ENCODE measurements at places on chromosomes 6 and 20.

- no peak for DNase-seq
These were observed 45.0 kb downstream of the CDS2 start for GRCh38 chr20:5171790-5172164.

DNA sequence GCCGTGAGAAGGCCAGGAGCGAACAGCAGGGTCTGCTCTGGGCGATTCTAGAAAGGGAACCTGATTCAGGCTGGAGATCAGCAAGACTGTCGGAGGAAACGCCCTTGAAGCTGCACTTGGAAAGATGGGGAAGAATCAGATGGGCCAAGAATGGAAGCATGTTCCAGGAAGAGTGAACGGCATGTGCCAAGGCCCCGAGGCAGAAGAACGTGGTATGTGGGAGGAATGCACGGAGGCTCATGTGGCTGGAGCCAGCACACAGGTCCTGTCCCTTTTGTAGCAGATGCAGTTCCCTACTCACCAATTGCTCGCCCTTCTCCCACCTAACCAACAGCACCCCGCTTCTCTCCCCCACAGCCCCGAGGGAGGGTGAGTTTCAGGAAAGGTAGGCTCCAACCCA lies 180.6 kb downstream of the TFAP2C start:
- no peak for DNase-seq

DNA sequence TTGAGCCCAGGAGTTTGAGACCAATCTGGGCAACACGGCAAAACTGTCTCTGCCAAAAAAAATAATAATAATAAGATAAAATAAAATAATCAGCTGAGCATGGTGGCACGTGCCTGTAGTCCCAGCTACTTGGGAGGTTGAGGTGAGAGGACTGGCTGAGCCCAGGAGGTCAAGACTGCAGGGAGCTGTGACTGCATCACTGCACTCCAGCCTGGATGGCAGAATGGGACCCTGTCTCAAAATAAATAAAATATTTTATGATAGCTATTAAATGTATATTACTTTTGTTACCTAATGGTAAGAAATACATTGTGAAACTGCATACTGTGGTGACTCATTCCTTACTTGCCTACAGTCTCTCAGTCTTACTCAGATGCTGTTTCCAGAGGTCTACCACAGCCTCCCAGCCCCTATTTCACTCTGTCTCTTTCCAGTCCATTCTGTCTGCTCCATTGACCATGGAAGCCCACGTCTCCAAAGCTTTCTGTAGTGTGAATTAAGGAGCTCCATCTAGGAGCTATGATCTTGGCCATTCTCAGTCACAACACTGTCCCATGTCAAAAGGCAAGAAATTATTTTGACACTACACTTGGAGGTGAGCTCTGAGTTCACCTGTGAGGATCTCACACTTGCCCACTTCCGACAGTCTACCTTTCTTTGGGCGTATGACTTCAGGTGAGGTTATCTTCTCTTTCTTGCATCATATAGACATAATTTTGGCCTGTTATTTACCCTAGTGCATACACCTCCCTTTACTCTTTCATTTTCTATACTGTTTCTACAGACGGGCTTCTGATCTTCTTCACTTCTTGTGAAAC lies 22.4 kb upstream of the SNX9 start:
- DNase-seq: no peak

- no peak for DNase-seq
These were observed 98.8 kb upstream of the NXT1 start for GRCh38 chr20:23251779-23252178.

- no peak for DNase-seq
These were observed 36.7 kb upstream of the TMEM14A start for GRCh38 chr6:52634211-52634610.

GRCh38 chr6:169252505-169253189 lies 999 bp downstream of the THBS2 start:
- DNase-seq: no peak

DNA sequence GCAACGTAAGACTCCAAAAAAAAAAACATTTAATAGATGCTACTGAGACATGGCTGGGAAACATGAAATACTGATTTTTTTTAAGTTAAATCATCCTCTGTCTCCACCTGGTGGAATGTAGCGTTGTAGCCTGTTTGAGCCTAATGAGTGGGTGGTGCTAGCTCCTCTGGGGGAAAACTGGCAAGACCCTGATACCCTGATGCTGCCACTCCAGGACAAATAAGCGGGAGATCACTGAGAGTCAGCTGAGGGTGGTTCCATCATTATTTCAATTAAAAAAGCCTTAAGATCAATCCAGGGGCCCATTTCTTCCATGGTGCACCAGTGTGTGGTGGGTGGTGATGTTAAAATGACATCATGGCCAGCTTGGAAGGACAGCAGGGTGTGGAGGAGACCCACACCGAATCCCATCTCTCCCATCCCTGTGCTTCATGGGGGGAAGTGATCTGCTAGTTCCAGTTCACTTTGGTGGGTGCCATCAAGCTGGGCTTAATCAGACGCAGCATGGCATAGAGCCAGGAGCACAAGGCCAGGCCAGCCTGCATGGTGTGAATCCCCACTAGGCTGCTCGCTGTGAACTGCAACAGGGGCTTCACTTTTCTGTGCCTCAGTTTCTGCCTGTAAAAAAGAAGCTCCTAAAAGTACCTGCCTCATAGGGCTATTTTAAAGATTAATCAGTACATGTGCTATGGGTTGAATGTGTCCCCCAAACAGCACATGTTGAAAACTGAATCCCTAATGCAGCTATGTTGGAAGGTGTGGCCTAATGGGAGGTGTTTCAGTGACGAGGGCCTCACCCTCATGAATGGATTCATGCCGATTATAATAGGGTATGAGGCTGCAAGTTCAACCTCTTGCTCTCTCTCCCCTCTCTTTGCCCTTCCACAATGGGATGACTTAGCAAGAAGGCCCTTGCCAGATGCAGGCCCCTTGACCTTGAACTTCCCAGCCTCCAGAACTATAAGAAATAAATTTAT lies 13.0 kb upstream of the MRPS10 start:
- DNase-seq: peak; percentile 50

GRCh38 chr6:30826961-30827342 lies 57.4 kb upstream of the DDR1 start:
- peak; percentile 57 for DNase-seq

GRCh38 chr20:17558154-17558940 lies 11.5 kb upstream of the DSTN start:
- peak; percentile 88 for DNase-seq

DNA sequence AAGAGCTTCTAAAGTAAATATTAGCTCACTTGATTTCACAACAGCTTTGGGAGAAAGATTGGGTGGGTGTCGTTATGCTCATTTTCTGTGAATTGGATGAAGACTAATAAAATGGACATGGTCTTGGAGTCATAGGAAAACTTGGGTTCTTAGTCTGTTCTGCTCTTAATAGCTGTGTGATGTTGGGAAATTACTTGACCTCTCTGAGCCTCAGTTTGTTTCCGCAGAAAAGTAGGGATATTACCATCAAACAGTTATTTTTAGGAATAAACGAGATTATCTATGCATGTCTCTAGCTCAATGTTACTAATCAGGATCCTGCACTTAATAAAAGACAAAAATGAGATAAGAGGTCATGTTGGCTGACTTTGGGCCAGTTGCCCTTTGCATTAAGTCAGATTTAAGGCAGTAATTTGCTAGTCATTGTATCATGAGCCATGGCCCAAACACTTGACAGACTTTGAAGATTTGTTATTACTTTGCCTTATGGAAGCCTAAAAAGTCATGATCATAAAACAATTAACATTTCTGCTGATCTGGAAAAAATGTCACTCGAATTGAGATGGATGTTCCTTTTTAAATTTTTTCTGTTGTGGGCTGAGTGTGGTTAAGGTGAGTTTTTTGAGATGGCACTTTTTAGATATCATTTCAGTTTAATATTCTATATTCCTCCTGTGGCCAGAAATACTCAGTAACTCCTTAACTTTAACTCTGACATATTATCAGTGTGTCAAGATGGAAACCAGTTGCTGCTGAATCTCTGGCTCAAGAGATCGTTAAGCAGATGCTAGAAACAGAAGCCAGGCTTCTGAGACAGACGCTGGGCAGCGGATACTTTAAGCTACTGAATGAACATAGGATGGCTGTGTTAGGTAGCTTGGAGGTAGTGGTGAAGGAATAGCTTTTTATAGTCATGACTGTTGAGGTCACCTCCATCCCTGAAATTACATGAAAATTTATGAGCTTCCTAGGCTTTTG lies 291.6 kb downstream of the PHF3 start:
- no peak for DNase-seq

DNA sequence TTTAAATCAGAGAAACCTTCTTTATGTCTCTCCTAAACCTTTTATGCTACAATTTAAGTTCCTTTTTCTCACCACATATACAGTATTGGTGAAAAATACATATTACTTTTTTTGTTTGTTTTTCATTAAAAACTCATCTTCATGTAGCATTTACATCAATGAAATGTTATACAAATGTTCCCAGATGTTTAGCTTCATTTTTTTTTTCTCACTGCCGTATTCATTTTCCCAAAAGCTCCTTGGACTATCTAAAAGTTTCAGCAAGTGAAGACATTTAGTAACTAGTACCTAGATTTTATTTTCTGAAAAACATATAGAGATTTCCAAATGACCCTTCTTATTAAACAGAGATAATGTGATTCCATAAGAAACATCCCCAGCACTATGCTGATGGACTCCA lies 128.9 kb downstream of the BMP5 start:
- no peak for DNase-seq

GRCh38 chr6:49890988-49891387 lies 24.7 kb upstream of the CRISP1 start:
- no peak for DNase-seq

GRCh38 chr6:89348372-89348771 lies 4.2 kb downstream of the UBE2J1 start:
- no peak for DNase-seq

GRCh38 chr20:16020971-16021370 lies 552.3 kb downstream of the KIF16B start:
- no peak for DNase-seq

GRCh38 chr20:40715491-40715890 lies 26.5 kb upstream of the MAFB start:
- no peak for DNase-seq

- DNase-seq: no peak
These were observed 77.2 kb downstream of the CD164 start for GRCh38 chr6:109305028-109305427.

DNA sequence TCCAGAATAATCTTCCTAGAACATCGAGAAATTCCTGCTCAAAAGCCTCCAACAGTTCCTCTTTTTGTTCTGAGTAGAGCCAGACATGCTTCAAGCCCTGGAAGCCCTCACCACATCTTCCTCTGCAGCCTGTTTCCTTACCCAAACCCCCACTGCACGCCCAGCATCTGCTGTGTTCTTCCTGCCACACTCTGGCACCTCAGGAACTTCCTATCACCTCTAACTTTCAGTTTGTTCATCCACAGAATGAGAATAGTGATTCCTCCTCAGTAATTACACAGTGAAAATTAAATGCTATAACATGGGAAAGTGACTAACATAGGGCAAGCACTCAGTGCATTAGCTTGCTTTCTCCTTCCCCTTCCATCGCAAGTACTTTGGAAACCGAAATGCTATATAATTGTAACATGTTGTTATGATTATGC lies 26.3 kb downstream of the C6orf89 start:
- peak; percentile 11 for DNase-seq

- DNase-seq: no peak
These were observed 75.0 kb downstream of the MDGA1 start for GRCh38 chr6:37622646-37623071.

- peak; percentile 63 for DNase-seq
These were observed 177.6 kb upstream of the PHACTR1 start for GRCh38 chr6:12538881-12539357.

DNA sequence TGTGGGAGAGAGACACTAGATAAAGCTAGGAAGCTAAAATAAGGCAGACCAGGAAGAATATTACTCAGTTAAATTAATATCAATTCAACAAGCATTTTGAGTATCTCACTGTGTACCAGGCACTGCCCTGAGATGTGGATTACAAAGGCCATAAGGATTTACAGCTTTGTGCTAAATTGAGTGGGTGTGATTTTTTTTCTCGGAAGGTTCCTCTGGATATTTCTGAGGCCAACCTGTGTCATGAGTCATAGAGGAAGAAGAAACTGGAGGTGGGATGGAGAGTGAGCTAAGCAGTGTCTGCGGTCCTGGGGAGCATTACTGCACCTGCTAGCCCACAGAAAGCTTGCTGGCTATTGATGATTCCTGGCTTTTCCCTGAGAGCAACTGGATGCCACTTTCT lies 135.2 kb downstream of the RFPL4B start:
- DNase-seq: no peak

DNA sequence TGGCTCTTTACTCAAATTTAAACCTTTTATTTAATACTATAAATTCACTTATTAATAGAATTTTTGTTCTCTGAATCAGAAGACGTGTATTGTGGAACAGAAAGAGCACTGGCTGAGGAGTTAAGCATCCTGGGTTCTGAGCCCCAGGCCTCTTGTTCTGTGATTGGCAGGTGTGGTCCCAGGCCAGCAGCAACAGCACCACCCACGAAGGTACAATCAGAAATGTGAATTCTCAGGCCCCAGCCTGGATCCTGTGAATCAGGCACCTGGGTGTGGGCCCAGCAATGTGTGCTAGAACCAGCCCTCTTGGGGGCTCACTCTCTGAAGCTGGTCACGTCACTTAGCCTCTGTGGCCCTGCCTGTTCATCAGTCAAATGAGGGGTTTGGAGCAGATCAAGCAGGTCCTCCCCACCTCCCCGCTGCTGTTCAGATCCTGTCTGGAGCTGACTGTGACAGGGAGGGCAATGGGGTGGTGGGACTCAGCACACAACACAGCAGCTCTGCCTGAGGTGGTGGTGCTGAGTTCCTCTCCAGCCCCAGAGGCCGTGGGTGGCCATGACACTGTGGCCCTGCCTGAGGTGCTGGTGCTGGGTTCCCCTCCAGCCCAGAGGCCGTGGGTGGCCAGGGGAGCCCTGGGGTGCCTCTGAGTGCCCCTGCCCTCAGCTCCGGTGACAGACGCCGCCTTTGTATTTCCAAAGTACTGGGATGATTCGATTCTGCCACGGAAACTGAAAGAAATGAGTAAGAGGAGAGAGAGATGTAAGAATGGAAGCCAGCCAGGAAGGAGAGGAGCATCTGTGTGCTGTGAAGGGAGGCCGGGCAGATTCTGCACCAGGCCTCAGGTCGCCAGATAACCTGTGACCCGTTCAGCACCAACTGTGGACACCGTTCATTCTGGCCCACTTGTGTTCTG lies 41.6 kb upstream of the FRMD1 start:
- no peak for DNase-seq

- DNase-seq: peak; percentile 55
These were observed 1.9 kb downstream of the BCL2L1 start for GRCh38 chr20:31720486-31721407.

- DNase-seq: no peak
These were observed 16.6 kb downstream of the ZUP1 start for GRCh38 chr6:116651916-116652315.

- DNase-seq: no peak
These were observed 67.2 kb downstream of the FOXO3 start for GRCh38 chr6:108627692-108628550.

GRCh38 chr6:2164481-2164880 lies 80.9 kb downstream of the GMDS start:
- DNase-seq: no peak

DNA sequence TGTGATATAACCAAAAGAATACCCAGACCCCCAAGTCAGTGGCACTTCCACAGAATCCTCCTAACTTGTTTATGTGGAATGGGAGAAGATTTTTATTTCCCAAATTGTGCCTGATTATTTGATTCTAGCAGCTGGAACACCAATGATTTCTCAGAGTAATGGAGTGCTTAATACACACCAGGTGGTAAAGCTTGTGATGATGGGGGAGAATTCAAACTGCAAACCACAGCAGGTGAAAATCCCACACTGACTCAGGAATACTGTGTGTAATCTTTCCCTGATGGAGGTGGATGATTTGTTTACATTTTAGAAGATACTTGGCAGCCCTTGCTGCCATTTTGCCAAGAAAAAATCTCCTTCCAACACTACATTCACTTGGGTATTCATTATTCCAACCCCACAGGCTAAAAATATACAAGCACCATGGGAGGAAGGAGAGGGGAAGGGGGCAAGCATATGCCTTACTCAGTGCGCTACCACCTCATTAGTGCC lies 212.7 kb upstream of the PLN start:
- DNase-seq: no peak
